ENCODE measurements at places on chromosomes 5 and 9.
A peak's percentile ranks its signal among the peaks of the same experiment; 100 is the strongest.

DNA sequence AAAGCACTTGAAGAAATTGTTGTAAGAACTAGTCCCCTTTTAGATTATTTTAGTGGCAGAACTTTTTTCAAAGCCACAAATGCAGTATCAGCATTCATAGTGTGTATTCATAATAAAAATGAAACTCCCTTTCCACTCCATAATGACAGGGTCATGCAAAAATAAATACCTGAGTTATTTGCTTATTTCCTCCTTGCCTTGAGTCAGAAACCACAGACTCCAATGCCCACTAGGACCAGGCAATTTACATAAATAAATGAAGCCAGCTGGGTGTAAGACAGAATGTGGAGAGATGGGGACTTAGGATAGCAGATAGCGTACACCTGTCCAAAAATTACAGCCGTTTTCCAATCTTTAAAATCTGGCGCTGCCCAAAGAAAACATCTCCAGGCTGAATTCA lies 417.8 kb downstream of the TMEM161B start:
- no peak for DNase-seq

GRCh38 chr5:132607095-132607494 lies 50.3 kb downstream of the RAD50 start:
- DNase-seq, result no peak

DNA sequence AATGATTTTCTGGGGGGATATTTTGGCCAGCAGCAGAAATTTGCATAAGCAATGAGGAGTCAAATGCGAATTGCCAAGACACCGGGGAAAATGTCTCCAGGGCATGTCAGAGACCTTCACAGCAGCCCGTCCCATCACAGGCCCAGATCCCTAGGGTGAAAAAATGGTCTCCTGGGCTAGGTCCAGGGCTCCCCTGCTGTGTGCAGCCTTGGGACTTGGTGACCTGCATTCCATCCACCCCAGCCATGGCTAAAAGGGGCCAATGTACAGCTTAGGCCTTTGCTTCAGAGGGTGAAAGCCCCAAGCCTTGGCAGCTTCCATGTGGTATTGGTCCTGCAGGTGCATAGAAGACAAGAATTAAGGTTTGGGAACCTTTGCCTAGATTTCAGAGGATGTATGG lies 534.5 kb upstream of the MEF2C start:
- DNase-seq, result no peak

- DNase-seq, result no peak
These were observed 62.1 kb upstream of the CPEB4 start for GRCh38 chr5:173826086-173826427.

DNA sequence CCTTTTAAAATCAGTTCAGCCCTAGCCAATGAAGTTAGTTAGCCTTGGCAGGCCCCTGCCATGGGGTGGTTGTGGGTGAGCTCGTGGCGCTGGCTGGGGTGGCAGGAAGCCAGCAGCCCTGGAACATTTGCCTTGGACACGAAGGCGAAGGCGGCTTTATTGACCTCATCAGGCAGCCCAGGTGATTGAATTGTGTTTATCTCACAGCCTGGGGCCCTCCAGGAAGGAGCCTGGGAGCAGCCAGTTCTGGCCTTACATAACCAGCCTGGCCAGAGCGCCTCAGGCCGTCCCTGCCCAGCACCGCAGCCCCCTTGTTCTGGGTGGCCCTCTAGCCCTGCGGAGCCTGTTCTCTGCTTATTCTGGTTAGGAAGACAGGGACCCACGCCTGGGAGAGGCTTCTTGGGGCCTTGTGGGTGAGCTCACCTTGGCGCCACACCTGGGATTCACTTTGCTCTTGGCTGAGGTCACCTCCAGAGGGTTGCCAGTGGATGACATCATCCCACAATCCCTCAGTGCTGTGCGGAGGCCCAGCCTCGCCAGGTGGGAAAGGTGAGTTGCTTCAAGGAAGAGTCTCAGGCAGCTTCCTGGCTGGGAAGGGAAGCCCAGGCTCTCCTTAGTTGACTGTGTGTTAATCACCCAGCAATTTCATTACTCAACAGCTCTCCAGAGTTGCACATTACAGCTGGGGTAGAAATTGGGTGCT lies 54.4 kb upstream of the RPL26L1 start:
- DNase-seq, result no peak

GRCh38 chr9:130461218-130461630 lies 16.5 kb downstream of the ASS1 start:
- no peak for DNase-seq

DNA sequence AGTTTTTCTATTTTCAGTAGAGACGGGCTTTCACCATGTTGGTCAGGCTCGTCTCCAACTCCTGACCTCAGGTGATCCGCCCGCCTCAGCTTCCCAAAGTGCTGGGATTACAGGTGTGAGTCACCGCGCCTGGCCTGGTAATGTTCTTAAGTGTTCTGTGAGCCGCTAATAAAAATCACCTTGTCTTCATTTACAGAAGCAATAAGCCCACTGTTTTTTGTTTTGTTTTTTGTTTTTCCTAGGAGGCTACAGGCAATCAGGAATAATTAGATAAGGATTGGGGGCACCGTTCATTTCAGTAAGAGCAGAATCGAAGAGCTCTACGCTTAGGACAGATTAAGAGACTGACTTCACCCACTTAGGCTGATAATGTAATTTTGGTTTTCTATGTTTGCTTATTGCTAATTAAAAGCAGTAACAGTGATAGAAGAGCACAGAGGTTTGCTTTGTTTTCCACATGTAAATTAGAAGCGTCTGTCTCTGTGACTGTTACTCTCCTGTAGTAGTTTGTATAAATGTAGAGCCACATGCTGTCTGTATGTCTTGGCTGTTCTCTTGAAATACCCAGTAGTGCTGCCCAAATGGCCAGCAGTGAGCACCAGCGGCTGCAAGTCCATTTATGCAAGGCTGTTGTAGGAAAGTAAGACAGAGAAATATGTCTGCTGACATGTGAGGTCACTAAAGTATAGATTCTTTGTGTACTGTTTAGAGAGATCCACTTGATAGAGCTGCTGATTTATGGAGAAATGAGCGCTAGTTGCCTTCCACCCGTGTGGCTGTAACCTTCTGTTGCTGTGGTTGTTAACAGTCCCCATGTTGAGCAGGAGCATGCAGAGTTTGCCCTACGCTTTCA lies 30.5 kb downstream of the TRIO start:
- DNase-seq, result no peak

GRCh38 chr5:125294844-125295243 lies 548.4 kb upstream of the ZNF608 start:
- no peak for DNase-seq

DNA sequence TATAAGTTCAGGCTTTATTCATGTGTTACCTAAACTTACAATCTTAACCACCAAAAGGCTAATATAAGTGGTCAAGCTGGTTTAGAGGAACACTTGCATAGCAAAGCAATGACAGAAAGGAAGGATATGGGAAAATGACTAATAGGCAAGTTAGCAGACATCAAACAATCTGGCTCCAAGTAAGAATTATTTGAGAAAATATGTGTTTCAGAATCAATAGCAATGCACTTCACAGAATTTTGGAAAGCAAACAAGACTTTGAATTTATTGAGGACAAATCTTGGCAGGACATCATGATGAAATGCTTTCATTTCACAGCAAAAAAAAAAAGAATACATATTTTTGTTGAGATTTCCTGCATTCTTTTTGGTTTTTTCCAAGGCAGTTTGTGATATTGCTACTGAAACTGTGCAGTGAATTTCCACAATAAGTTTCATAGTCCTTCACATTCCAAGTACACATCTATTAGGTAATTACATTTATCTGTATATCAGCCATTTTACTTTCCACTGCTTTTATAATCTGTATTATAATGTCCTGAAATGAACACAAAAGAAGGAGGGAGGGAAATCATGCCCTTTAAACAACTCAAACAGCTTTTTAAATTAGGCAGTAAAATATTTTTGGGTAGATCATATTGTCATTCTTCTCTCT lies 417.9 kb downstream of the NR2F1-AS1 start:
- DNase-seq, result peak; percentile 89

DNA sequence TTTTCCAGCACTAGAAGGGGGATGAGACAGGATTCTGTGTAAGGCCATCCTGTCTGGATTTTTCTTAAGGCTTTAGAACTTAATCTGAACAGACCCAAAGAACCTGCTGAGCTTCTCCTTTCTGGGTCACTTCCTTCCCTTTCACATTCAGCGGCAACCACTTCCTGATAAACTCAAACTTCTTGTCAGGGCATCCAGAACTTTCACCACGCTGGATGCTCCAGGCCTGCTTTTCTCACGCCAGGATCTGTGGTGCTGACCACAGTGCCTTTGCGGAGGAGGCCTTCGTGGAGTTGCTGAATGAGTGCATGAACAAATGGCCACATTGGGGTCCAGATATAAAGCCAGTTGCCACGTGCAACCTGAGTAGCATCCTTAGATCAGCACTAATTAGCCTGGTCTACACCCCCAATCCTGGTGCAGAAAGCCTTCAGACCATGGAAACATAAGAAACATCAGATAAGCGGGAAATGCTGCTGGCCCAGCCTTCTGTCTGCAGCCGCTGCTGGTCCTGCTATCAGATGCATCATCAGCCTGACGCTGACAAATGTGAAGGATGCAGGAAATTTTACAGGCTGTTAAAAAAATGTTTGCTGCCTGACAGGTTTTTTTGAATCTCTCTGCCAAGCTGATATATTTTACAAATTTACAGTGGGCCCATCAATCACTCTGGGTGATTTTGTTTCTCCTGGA lies 75.3 kb upstream of the BARHL1 start:
- no peak for DNase-seq

DNA sequence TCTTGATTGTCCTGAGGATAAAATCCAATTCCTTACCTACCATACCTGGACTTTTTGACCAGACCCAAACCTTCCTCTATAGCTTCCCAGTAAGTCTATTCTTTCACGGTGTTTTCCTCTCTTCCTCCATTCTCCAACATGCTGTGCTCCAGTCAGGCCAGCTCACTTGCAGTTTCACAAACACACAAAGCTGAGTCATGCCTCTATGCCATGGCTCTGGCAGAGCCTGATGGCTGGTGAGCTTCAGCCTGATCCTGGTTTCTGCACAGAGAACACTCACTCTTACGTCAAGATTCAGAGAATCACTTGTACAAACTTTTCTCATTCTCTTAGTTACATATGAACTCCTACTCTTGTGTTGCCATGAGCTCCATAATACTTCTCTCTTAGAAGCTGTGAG lies 27.7 kb upstream of the PAX5 start:
- DNase-seq, result no peak

- DNase-seq, result no peak
These were observed 162.3 kb downstream of the GAPVD1 start for GRCh38 chr9:125423964-125424363.

Data from pulmonary artery endothelial cell (primary cell).